ENCODE measurements at places on chromosomes 7 and 10.

GRCh38 chr7:83925860-83926259, 268.7 kb downstream of the SEMA3A start:
- DNase-seq, result no peak

DNA sequence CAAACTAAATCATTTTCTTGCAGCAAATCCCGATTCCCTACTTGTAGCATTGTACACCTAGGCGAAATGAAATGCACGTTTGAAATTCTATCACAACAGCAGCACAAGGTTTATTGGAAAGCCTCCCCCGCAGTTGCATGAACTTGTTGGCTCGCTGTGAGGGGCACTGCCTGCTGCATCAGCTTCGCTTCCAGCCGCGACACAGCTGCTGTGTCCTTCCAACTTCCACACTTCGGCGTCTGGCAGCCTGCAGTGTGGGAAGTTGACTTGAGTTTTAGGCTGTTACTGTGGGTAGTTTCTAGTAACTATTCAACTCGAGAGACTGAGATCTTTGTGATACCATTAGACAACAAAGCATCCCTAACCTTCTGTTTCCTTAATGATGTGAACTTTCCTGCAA, 315.8 kb upstream of the TPK1 start:
- no peak for DNase-seq

- DNase-seq, result no peak
Measured at GRCh38 chr7:105307163-105307672, 81.5 kb downstream of the SRPK2 start.

DNA sequence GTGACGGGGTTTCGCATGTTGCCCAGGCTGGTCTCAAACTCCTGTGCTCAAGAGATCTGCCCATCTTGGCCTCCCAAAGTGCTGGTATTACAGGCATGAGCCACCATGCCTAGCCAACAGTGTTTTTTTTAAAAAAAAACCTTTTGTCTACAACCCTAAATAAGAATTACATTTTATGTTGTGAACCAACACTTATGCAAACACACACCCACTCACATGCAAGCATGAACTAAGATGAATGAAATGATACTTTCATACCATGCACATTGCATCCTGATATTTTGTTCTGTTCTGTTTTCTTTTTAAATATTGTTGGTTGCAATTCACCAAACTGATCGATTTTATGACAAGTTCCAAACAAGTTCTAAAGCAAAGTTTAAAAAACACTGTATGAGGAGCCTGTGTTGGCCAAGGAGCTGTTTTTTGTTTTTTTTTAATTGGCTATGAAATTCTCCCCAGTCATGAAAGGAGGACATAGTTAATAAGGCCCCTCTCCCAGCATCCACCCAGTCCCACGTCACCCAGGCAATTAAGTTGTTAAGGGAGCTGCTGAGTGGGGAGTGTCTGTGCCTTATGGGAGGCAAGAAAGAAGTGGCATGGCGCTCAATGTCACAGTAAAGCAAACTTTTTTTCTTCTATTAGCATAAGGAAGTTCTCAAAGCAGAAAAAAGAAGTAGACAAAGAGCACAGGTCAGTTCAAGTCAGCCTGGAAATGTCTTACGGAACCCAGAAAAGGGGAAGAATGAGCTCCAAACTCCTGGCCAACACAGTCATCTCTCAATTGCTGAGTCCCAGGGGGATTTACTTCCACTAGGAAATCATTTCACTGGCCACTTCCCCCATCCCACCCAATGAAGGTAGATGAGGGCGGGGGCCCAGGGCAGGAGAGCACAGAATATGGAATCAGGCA, 50.1 kb downstream of the NOD1 start:
- DNase-seq, result no peak

GRCh38 chr10:127406018-127406550, 143.0 kb upstream of the NPS start:
- DNase-seq, result no peak

DNA sequence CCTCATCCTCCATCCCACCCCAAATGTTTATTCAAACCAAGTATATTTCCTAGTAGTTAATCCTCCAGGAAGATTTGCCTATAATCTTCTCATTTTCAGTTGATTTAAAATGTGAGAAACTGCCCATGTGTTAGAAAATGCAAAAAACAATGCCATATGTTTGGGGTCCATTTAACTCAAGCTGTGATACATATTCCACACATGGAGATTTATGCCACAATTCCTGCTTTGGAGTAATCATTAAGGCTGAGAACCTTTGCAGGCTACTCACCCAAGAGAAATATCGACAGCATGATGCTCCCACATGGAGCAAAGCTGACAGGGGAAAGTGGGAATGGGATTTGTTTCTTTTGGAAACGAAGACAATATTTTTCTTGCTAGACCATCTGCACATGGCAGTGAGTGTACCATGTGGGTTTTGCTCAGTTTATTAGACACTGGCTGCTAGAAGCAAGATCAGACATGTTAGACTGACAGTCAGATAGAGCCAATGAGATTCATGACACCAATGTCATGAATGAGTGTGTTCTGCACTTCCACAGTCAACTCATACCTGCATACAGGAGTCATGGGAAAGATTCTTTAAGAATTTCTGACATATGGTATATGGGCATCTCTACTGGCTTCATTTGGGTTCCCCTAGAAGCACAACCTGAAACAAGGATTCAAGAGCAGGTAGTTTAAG, 3.4 kb upstream of the GRM8 start:
- no peak for DNase-seq

- no peak for DNase-seq
Measured at GRCh38 chr7:105426606-105427146, 38.0 kb upstream of the SRPK2 start.

GRCh38 chr10:62652564-62652963, 152.0 kb upstream of the ADO start:
- DNase-seq, result no peak

DNA sequence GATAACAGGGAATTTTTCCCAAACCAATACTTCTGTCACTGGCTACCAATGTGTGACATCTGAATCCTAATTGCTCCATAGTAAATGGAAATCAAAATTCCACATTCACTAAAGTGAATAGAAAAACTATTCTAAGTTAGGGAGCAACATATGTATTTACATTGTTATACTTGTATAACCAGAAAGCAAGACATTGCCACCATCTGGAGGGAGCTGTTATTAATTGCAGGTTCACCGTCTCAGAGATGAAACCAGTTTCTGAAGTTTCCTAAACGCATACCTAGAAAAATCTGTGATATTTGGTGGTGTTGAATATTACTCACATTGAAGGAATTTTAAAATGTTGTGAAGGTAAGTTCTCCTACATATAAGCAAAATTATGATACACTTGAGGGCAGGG, 390.1 kb downstream of the NXPH1 start:
- DNase-seq, result no peak

DNA sequence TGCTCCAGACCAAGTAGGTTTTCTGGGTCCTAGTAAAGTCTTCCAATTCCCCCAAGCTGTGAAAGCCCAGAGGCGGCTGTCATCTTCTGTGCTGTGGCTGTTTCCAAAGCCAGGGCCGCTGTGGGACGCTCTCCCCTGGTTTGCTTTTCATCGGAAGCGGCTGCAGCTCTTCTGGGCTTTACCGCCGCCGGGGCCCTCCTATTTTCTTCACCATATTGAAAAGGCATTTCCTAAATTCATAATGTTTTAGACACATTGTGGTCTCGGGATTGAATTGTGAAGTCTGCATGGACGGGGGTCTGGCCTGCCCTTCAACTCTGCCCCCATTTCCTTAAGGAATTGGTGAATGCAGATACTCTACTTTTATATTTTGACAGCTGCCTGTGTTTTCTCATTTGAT, 551.4 kb upstream of the MGMT start:
- DNase-seq, result no peak

DNA sequence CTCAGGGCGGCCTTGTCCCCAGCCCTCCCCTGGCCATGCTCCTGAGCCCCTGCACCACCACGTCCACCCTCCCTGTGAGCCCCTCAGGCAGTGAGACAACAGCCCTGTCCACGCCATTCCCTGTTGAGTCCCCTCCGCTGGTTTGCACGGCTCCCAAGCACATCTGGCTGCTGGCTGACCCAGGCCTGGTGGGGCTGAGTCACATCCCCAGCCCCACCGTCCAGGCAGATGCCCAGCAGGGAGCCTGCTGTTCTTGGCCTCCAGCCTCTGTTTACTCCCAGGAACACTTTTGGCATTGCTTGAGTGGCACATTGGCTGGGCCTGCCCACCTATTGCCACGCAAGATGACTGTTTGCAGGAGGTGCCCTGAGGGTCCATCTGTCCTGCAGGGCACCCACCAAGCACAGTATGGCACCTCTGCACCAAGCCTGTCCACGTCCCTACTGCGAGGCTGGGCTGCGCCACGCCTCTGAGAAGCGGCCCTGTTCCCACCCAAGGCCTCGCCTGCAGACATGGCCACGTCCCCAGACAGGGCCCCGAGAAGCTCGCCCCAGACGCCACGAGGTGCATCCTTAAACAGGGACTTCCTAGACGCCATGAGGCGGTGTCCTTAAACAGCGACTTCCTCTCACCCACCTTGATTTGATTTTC, 48.4 kb upstream of the INPP5A start:
- DNase-seq, result no peak

DNA sequence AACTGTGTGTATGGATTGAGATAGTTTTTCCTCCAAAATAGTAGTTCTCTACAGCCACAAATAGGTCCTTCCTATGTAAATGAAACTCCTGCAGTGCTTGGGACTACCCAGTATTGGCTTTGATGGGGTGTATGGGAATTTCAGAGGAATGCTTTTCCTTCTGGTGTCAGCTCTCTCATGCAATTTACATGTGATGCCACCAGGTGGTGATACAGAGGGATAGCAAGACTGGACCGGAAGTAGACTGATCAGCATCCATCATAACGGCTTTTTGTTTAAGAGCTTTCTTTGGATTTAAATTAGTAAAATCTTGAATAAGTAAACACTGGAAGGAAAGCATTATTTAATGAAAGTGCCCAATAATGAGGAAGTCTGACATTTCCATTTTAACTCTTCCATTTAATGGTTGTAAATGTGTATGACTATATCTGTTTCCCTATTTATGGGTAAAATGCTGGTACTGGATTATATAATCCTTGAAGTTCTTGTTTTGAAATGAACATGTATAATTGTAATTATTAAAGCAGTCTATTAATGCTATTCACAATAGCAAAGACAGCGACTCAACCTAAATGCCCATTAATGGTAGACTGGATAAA, 22.7 kb downstream of the DYNC1I1 start:
- no peak for DNase-seq

GRCh38 chr7:44380189-44380830, 54.9 kb upstream of the CAMK2B start:
- DNase-seq, result no peak

DNA sequence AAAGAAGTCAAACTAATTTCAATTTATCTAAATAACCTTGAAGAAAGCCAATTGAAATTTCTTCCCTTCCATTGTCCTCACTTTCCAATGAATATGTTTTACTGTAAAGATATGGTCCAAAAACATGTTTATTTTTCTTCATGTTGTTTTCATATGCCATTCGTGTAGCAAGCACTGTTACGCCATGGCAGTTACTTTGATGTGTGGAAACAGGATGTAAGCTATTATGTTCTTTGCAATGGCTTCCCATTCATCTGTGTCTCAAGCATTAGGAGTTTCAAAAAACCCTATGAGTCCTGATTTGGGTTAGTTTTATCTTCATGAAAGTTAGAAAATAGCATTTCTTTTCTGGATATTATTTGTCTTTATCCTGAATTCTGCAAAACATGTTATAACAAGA, 31.0 kb downstream of the GPR141 start:
- DNase-seq, result no peak

- no peak for DNase-seq
Measured at GRCh38 chr10:119132521-119133345, 28.8 kb downstream of the DENND10 start.

GRCh38 chr10:116260599-116260998, 12.4 kb downstream of the GFRA1 start:
- DNase-seq, result no peak

- no peak for DNase-seq
Measured at GRCh38 chr7:102205915-102206314, 80.8 kb upstream of the SH2B2 start.

DNA sequence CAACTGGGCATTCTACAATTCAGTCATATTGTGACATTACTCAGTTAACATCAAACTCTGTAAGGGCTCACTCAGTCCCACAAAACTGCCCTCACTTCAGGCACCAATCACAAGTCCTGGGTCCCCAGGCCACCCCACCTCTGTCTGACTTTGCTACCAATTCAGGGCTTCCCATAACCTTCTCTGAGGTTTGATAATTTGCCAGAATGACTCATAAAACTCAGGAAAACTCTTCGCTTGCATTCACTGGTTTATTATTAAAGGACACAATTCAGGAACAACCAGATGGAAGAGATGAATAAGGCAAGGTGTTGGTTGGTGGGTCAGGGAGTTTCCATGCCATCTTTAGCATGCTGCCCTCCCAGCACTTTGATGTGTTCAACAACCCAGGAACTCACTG, 41.3 kb downstream of the AVL9 start:
- DNase-seq, result no peak

DNA sequence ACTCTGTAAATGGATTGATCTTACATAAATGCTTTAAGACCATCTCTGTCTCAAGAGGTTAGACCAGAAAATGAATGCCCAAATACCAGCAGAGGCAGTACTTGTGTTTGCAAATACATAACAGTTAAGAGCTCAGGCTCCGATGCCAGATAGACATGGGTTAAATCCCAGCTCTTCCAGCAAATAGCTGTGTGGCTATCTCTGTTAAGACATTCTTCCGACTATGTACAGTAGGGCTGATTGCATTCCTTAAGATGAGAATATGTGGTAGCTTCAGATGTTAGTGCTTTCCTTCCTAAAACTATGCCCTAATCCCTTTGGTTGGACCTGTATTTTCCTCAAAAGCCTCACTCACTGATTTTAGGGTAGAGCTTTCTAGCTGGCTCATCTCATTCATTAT, 2.2 kb downstream of the IDE start:
- no peak for DNase-seq

- no peak for DNase-seq
Measured at GRCh38 chr7:130070861-130071622, 708 bp downstream of the KLHDC10 start.

- no peak for DNase-seq
Measured at GRCh38 chr7:152663931-152664330, 12.0 kb downstream of the XRCC2 start.

DNA sequence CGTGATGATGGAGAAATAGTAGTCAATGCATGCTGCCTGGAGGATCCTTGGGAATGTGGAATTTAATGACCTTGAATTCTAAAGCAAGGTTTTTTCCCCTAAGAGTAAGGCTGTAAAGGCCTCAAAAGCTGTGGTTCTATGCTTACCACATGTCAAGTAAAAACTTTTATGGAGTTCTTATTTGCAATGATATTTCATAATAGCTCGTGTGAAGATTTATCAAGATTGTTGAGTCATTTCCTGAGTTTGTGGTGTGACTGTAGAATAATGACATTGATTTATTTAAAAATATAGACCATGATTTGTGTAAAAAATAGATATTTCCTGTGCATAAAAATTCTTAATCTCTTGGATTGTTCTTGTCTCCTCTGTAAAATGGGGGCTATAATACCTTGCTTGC, 67.5 kb upstream of the SORCS1 start:
- no peak for DNase-seq

- DNase-seq, result no peak
Measured at GRCh38 chr7:82284936-82285519, 158.5 kb downstream of the CACNA2D1 start.

GRCh38 chr7:156932006-156932405, 17.5 kb upstream of the NOM1 start:
- no peak for DNase-seq
